ENCODE measurements at places on chromosomes 2 and 18. TPM values are rescaled to one million over a fixed set of nuclear protein-coding genes. Genes with fewer than 3 reads are reported as not detected.

ARHGEF33 gene
- 0.57 TPM for total RNA-seq

KIAA2012 gene
- total RNA-seq, result not detected

- DNase-seq, result no peak
Measured at GRCh38 chr2:21627938-21628337, 504.2 kb downstream of the TDRD15 start.

DNA sequence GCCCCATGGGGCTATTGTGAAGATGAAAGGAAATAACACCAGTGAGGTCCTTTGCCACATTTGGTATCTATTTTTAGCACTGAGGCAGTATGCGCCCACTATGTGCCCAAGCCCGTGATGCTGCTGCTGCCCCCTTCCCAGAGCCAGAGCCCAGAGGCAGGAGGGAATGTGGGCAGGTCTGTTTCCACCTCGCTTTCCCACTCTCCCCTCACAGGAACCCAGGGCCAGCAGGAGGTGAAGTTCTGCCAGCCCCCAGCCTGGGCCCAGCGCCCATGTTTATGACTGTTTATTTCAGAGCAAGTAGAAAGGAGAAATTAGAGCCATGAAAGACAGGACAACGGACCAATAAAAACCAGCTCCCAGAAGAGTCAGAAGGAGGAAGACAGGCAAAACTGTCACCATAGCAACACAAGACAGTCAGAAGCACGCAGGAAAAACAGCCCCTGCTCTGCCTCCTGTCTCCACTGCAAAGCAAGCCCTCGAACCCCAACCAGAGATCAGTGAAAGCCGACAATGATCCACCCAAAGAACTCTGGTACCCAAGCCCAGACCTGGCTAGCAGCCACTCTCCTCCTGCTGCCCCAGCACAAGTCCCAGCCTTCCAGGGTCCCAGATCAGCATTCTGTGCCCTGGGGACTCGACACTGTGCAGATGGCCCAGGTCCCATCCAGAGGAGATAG lies 1.4 kb downstream of the CYRIA start:
- peak; percentile 42 for DNase-seq

- no peak for DNase-seq
Measured at GRCh38 chr2:131425231-131425941, 50.5 kb upstream of the TUBA3D start.

GRCh38 chr2:149490296-149490695 lies 97.3 kb downstream of the MMADHC start:
- DNase-seq, result peak; percentile 46

All from LHCN-M2 (cell line).